ENCODE measurements at places on chromosomes 4 and X. TPM values are rescaled to one million over a fixed set of nuclear protein-coding genes. Genes with fewer than 3 reads are reported as not detected.

The UGT2B11 gene
- not detected for total RNA-seq

The CDX4 gene
- total RNA-seq: not detected

The GIMD1 gene
- not detected for total RNA-seq

The ATP7A gene
- 9.7 TPM for total RNA-seq

The TMEM184C gene
- 36.6 TPM for total RNA-seq

The RASGEF1B gene
- 1.9 TPM for total RNA-seq

The MSX1 gene
- 2.2 TPM for total RNA-seq

The RHOXF2 gene
- total RNA-seq: not detected

The PNMA5 gene
- not detected for total RNA-seq

The SPIN2A gene
- total RNA-seq: 0.98 TPM
